ENCODE measurements at places on chromosomes 16 and 17.

DNA sequence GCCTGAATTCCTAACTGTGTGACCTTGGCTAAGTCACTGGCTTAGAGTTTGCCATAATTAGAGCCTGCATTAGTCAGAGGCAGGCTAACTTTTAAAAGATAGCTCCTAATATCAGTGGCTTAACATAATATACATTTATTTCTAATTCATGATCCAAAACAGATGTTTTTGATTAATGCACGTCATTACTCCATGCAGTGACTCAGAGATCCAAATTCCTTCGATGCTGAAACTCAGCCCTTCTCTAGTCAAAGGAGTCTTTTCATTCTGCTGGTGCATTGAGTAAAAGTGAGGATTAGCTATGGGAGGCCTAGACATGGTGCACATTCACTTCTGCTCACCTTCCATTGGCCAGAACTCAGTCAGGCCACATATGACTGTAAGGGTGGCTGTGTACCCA, 49.8 kb downstream of the IRX3 start:
- no peak for DNase-seq

GRCh38 chr17:43356450-43356849, 42.3 kb upstream of the ARL4D start:
- no peak for DNase-seq

- no peak for DNase-seq
Observed at GRCh38 chr17:76022285-76022684, 4.8 kb downstream of the EVPL start.

GRCh38 chr16:3138342-3138741, 3.5 kb downstream of the ZNF213 start:
- no peak for DNase-seq

GRCh38 chr17:81693509-81694210, 9.5 kb upstream of the MRPL12 start:
- DNase-seq = no peak

DNA sequence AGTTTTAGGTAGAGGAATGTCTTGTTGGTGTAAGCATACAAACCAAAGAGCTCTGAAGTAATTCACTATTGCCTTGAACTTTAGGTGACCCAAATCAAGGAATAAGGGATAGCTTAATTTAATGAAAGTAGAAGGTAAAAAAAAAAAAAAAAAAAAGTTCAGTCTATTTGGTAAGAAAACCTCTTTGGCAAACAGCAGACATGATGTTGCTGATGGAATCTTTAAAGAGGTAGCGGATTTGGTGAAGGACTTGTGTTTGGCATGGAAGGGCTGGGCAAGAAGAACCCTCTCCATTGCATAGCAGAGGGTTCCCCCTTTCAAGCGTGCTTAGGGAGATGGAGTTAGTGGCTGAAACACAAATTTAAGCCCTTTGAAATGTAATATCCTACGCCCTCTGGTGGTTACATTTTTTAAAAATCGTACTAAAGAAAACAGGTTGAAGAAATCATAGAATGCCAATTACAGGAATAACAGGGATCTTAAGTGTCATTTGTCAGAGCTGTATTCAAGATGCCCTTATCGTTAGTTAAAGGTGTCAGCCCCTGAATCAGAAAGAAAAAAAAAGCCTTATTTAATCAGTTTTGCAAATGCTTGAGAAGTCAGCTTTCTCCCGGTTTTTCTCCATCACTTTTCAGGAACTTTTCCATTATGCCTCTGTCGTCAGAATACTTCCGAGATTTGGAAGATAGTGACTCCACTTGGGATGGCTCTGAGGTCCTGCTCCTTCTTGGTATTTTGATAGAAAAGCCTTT, 383.1 kb downstream of the KCNJ2 start:
- peak; percentile 3 for DNase-seq
